ENCODE measurements at places on chromosomes 2 and 18. TPM values are rescaled to one million over a fixed set of nuclear protein-coding genes. Genes with fewer than 3 reads are reported as not detected.

DNAJC5G gene
- total RNA-seq: not detected

OR6B2 gene
- not detected for total RNA-seq

ABCB11 gene
- total RNA-seq: not detected

POU3F3 gene
- under 0.01 TPM for total RNA-seq

LOXHD1 gene
- not detected for total RNA-seq

SCN7A gene
- total RNA-seq: 0.74 TPM

SNTG2 gene
- total RNA-seq: not detected

SULT1C2 gene
- under 0.01 TPM for total RNA-seq

DCDC2C gene
- not detected for total RNA-seq

LINC00305 gene
- total RNA-seq: not detected

MGAT4A gene
- not detected for total RNA-seq

MFSD2B gene
- total RNA-seq: 0.59 TPM

NFATC1 gene
- 2.7 TPM for total RNA-seq

FNDC4 gene
- total RNA-seq: 9.8 TPM

LPIN1 gene
- 67.4 TPM for total RNA-seq

CIDEA gene
- 0.84 TPM for total RNA-seq

EIF5B gene
- 9.6 TPM for total RNA-seq

IHH gene
- not detected for total RNA-seq

CLIP4 gene
- total RNA-seq: 18.0 TPM

AKAIN1 gene
- not detected for total RNA-seq

COBLL1 gene
- total RNA-seq: 0.67 TPM

ABCA12 gene
- total RNA-seq: not detected

ADAM17 gene
- total RNA-seq: 12.9 TPM

SKOR2 gene
- total RNA-seq: not detected

SLC40A1 gene
- total RNA-seq: 1.7 TPM

ADCYAP1 gene
- not detected for total RNA-seq

GBX2 gene
- not detected for total RNA-seq

BMPR2 gene
- 13.4 TPM for total RNA-seq

IL1RL1 gene
- total RNA-seq: 0.17 TPM

FSHR gene
- not detected for total RNA-seq

DHRS9 gene
- total RNA-seq: not detected

DLGAP1 gene
- 0.34 TPM for total RNA-seq

RASGRP3 gene
- total RNA-seq: 0.45 TPM

FEV gene
- total RNA-seq: not detected

TXNDC2 gene
- total RNA-seq: not detected

HOXD4 gene
- not detected for total RNA-seq

UGT1A4 gene
- total RNA-seq: not detected

MTCL1 gene
- total RNA-seq: 14.3 TPM

LRATD1 gene
- 1.3 TPM for total RNA-seq

MYO3B gene
- total RNA-seq: not detected

Measured in bronchus fibroblast of lung (primary cell).